ENCODE measurements at places on chromosomes 16 and 17.

GRCh38 chr16:84303516-84303915 is 8.8 kb downstream of the WFDC1 start:
- DNase-seq, result no peak

DNA sequence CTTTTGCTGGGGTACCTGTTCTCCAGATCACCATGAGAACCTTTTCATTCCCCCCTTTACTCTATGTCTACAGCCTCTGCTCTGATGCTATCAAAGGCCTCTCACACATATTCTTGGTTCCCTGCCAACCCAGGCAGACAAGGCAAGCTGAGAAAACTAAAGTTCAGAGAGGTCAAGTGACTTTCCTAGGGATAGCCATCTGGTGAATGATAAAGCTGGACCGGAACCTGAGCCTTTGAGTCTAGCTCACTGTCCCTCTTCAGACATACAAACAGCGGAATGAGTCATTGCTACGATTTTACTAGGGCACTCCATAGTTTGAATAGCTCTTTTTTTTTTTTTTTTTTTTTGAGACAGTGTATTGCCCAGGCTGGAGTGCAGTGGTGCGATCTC is 73.3 kb downstream of the XYLT1 start:
- DNase-seq, result no peak

GRCh38 chr16:87491522-87492290 is 1.1 kb downstream of the ZCCHC14 start:
- no peak for DNase-seq

GRCh38 chr16:52872731-52873130 is 180.0 kb downstream of the CHD9NB start:
- no peak for DNase-seq

GRCh38 chr16:80936410-80936809 is 70.3 kb downstream of the CMC2 start:
- no peak for DNase-seq

GRCh38 chr16:47045023-47045422 is 71.5 kb upstream of the DNAJA2 start:
- no peak for DNase-seq

- DNase-seq, result no peak
Measured at GRCh38 chr17:51585514-51586104, 325.3 kb downstream of the UTP18 start.

GRCh38 chr16:57149391-57149790 is 36.4 kb downstream of the PSME3IP1 start:
- DNase-seq, result no peak

GRCh38 chr16:57498031-57498430 is 11.7 kb upstream of the DOK4 start:
- no peak for DNase-seq

Data from NT2/D1 (cell line).